HTR-8/SVneo (cell line): ENCODE measurements at places on chromosomes 1 and 21.

GRCh38 chr1:200368556-200368955, 41.3 kb downstream of the ZNF281 start:
- DNase-seq, result no peak

DNA sequence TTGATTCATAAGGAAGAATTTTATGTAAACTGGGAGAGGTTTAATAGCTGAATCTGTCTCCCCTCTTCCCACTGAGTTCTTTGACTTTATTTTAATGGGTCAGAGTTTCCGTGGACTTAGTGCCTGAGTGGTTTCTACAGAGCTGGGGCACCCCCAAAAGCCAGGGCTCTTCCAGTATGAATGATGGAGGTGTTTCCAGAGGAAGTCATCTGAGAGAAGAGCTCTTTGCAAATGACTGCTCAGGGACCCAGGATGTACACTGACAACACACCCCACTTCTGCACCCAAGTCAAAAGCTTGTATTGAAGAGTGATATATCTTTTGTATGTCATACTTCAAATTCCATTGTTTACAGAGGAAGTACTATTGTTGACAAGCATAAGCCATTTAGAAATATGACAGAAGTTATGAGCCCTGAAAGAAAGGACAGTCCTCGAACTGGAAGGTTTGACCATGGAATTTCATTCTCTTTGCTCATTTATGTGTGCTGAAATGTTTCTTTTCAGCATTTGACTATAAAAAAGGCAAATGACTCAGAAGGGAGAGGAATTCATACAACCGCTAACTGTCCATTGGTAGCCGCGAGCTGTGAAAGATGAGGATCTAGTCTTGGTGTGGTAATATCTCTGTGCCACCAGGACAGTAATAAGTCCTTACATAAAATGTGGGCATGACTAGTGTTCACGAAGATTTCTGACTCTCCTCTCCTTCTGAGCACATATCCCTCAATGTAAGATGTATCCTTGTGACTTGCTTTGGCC, 25.4 kb upstream of the LMX1A start:
- no peak for DNase-seq

- no peak for DNase-seq
Observed at GRCh38 chr1:48039088-48040054, 42.2 kb upstream of the TRABD2B start.

DNA sequence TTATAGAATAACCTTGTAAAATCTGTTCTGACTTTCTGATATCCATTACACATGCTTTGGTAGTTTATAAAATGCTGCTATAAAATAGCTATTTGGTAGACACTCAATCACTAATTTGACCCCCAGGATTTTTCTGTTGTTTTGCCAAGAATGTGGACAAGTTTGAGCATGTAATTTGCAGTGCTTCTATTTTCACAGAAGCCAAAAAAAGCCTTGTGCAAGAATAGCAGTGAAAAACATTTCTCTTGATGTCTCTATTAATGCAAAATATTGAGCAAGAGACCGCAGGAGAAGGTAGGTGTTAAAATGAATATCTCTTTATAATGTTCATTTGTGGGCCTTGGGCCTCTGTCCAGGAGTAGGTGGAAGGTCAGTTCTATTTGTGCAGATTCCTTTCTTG, 22.5 kb downstream of the MAP3K7CL start:
- no peak for DNase-seq

- no peak for DNase-seq
Observed at GRCh38 chr1:90494748-90495282, 222.3 kb downstream of the BARHL2 start.

DNA sequence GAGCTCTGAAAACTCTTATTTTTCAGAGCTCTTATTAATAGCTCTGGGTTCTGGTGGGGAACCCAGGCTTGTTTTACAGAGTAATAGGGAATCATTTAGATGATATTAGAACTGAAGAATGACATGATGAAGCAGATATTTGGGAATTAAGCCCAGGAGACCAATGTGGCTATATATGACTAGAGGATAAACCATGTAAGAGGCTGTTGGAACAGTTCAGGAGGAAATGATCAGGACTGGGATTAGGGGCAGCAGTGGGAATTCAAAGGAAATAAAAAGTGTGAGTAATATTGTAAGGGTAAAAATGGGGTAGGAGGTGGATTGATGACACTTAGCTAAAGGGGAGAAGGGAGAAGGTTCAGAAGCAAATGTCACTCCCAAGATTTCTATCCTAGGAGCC, 58.6 kb downstream of the GIPC2 start:
- no peak for DNase-seq

DNA sequence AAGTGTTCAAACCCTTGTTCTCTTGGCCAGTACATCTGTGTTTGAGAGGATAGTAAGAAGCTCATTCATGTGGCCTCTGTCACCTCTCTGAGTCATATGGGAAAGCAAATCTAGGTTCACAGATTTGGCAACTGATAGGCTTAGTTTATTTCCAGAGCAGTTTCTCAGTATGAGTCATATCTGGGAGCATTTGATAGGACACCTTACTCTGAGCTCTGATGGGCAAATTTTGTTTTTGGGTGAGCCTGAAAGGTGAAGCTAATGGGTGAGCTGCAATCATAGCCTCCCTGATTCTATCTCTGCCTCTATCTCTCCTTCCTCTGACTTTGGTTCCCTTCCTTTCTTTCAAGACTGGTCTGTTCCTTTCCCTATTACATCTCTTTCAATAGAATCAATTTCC, 134.4 kb downstream of the S1PR1 start:
- DNase-seq, result no peak

GRCh38 chr1:79974659-79975058, 968.1 kb upstream of the ADGRL4 start:
- no peak for DNase-seq

- no peak for DNase-seq
Observed at GRCh38 chr1:234776256-234776875, 166.4 kb upstream of the IRF2BP2 start.

DNA sequence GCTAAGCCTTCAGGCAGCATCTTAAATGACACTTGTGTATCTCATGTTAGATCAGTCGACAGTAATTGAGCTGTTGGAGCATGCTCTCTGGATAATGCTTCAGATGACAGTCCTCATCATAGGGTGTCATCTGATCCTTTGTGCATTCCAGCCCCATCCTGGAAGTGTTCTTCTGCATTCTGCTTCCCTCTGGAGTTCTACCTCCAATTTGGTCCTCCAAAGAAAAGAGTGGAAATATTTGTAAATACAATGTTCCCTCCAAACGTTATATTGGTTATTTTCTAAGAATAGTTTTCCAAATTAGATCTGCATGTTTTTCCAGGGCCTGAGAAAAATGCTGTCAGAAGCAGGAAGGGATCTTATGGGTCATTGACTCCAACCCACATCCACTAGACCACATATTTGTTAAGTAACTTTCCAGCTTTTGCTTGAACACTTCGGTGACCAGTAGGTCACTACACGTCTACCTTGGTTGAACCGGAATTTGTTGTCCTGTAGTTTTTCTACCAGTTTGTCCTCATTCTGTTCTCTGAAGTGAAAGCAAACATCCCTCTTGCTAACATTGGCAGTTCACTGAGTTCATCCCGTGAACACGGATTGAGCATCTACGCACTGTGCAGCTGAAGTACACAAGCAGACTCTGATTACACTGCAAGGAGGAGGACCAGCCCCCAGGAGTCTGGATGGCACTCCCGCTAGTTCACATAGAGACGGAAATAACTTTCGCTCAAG, 136.0 kb downstream of the TLR5 start:
- DNase-seq, result no peak

GRCh38 chr1:107889524-107889923, 75.5 kb downstream of the VAV3 start:
- DNase-seq, result no peak

- no peak for DNase-seq
Observed at GRCh38 chr1:183821889-183822611, 17.1 kb downstream of the RGL1 start.

GRCh38 chr1:230867101-230867902, 1.0 kb downstream of the C1orf198 start:
- no peak for DNase-seq

- DNase-seq, result no peak
Observed at GRCh38 chr1:205935869-205936268, 7.4 kb downstream of the SLC26A9 start.

DNA sequence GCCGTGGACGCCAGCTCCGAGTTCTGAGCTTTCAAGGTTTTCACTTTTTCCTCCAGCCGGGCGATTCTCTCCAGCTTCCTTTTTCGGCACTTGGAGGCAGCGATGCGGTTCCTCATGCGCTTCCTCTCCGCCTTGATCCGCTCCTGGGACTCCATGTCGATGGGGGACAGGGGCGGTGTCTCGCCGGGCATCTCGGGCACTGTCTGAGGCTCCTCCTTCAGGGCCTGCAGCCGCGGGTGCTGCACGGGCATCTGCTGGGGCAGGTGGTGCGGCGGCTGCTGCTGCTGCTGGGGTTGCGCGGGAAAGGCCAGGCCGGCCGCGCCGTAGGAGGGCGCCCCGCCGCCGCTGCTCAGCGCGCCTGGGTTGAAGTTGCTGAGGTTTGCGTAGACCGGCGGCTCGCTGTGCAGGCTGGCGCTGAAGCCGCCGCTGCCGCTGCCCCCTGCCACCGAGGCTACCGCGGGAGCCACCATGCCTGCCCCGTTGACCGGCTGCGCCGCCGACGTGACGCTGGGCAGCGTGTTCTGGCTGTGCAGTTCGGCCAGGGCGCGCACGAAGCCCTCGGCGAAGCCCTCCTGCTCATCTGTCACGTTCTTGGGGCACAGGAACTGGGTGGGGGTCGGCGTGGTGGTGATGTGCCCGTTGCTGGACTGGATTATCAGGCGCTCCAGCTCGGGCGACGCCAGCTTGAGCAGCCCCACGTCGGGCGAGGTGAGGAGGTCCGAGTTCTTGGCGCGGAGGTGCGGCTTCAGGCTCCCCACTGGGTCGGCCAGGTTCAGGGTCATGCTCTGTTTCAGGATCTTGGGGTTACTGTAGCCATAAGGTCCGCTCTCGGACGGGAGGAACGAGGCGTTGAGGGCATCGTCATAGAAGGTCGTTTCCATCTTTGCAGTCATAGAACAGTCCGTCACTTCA, 1.4 kb downstream of the JUN start:
- DNase-seq, result no peak

GRCh38 chr1:7781923-7782495, 2.1 kb upstream of the PER3 start:
- DNase-seq, result no peak
